ENCODE measurements at places on chromosomes 3 and 15. TPM values are rescaled to one million over a fixed set of nuclear protein-coding genes. Genes with fewer than 3 reads are reported as not detected.

Gene CYP19A1
- not detected for total RNA-seq

Gene GPR62
- total RNA-seq = not detected

Gene FES
- total RNA-seq = 50.6 TPM

Gene RAB7A
- total RNA-seq = 139 TPM

All from thoracic aorta endothelial cell (primary cell).